ENCODE measurements at places on chromosomes 2 and 18.

- no peak for DNase-seq
These were observed 50.4 kb downstream of the PDK1 start for GRCh38 chr2:172606285-172606684.

DNA sequence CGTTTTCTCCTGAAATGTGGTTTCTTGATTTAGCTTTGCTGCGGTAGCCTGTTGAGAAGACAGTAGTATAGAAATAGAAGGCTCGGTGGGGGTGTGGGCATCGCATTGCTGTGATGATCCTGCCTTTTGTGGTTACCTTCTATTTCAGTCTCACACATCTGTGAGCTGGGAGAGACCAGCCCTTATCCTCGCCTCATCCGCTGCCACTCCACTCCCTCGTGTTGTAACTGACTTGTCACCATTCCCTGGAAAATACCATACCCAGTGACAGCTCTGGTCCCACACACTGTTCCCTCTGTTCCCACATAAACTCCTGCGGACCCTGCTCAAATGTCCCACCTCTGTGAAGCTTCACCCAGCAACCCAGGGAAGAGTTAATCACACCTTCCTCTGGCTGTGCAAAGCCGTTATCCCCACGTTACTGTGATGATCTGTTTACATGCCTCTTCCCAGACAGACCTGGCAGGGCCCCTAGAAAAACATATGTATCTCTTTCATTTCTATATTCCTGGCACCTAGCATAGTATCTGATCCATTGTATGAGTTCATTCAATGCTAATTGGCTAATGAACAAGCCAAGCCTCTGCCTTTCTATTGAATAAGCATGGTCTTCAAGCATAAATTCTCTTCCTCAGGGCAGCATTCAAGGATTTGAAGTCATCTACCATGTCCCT lies 114.6 kb downstream of the MAPK4 start:
- no peak for DNase-seq

- DNase-seq = no peak
These were observed 11.4 kb downstream of the CUL3 start for GRCh38 chr2:224573724-224574123.

DNA sequence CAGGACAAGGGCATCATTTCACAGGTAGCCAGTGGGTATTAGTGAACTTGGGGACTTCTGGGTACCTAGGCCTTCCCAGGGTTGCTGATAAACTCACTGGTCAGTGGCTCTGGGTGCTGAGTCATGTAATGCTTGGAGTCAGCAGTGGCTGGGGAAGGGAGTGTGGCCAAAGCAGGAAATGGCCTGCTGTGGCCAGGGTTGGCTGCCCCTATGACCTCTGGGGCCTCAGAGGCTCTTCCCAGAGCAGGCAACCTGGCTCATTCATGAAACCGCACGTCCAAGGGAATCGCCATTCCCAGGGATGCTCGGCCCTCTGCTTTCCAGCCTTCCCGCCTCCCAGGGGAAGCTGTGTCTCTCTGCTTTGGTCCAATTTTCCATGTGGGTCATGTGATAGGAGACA lies 294.9 kb downstream of the DYSF start:
- no peak for DNase-seq

DNA sequence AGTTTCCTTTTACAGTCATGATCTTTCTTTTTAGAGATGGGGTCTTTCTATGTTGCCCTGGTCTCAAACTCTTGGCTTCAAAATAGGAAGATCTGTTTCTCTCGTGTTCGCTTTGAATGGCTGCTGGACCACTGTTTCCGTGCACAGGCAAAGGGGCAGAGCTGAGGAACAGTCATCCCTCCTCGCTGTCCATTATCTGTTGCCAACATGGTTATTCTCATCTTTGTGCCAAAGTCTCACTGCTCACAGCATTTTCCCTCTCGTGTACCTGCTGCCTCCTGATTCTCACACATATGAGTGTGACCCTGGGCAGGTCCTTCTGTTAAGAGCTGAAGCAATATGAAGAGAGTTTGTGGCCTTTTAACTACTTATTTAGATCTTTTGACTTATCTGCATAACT lies 28.0 kb upstream of the CCNYL1 start:
- no peak for DNase-seq

- DNase-seq = no peak
These were observed 42.6 kb downstream of the FOSL2 start for GRCh38 chr2:28435241-28435640.

DNA sequence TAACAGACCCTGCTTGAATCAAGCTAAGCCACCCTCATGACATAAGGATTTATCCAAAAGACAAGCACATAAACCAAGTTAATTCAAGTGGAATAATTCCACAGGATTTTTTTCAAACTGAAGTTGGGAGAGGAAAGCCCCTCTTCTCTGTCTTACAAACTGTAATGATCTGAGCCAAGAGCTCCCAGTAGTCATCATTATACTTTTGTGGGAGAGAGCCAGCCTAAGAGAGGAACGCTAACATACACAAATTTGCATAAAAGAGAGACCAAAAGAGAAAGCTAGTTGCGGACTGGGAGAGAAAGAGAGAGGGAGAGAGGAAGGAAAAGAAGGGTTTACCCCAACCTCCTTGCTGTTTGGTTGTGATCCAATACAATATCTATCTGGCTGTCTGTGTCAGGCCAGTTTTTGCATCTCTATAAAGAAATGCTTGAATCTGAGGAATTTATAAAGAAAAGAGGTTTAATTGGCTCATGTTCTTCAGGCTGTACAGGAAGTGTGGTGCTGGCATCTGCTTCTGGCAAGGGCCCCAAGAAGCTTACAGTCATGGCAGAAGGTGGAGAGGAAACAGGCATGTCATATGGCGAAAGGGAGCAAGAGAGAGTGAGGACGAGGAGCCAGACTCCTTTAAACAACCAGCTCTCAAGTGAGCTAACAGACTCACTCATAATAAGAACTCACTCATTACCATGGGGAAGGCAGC lies 20.8 kb upstream of the PUM2 start:
- DNase-seq = no peak
